ENCODE measurements at places on chromosomes 12 and 14.
A peak's percentile ranks its signal among the peaks of the same experiment; 100 is the strongest.

DNA sequence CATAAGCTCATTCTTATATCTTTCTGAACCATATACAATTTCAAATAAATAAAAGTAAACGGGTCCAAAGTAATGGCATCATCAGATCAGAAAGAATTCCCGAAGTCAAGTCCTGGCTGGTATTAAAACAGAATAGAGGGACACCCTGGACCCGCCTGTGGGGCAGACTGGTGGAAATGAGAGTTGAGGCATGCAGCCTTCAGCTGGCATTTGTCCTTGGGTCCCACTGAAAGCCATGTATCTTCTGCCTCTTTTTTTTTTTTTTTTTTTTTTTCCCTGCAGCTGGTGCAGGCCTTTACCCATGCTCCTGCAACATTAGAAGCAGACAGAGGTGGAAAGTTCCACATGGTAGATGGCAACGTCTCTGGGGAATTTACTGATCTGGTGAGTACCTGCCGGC is 9.9 kb downstream of the AHSA1 start:
- no peak for DNase-seq

GRCh38 chr12:95415451-95415850 is 58.5 kb upstream of the METAP2 start:
- DNase-seq: no peak

DNA sequence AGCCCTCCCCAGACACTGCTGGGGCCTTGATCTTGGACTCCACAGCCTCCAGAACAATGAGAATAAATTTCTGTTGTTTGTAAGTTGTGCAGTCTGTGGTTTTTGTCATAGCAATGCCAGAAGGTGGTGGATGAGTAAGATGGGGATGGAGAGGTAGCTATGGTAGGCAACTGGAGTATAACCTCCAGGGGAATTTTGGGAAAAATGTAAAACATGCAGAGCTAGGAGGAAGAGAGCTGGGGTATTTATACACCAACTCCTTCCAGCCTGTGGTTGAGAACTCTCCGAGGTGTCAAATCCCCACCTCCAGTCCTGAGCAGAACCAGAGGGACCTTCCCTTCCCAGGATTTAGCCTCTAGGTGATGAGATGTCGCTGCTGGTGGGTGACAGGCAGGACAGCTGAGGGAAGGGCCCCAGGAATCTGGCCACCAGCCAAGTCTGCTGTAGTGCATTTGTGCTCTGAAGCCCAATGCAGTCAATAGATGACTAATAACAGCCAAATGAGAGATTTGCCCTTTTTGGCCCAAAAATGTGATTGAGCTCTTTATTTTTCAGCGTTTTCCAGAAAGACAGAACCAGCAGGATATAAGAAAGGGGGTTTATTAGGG is 19.1 kb upstream of the CEP170B start:
- DNase-seq: no peak

GRCh38 chr12:54364413-54364812 is at the start of gene GPR84:
GPR84 (minus strand) TSS chr12:54364486; CDS start chr12:54363851, 635 bp downstream.
- DNase-seq: no peak

- no peak for DNase-seq
These were observed 98.8 kb downstream of the FRMD6 start for GRCh38 chr14:51750542-51750941.

- no peak for DNase-seq
These were observed 157.6 kb upstream of the TMTC2 start for GRCh38 chr12:82529101-82529500.

DNA sequence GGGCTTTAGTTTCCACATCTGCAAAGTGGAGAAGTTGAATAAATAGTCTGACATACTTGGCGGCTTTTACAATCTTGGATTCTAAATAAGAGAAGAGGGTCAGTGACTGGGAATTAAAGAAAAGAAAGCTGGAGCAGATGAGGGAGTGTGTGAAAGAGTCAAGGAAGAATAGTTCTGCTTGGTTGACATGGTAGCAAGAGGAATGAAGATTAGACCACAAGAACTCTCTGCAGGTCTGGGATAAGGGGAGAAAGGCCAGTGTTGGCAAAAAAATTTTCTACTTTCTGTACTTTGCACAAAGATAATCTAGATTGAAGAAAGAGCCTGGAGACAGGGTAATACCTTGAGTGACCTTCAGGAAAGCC is 5.9 kb downstream of the ITGB7 start:
- DNase-seq: no peak

GRCh38 chr12:80792861-80793260 is 76.1 kb downstream of the MYF5 start:
- DNase-seq: no peak

DNA sequence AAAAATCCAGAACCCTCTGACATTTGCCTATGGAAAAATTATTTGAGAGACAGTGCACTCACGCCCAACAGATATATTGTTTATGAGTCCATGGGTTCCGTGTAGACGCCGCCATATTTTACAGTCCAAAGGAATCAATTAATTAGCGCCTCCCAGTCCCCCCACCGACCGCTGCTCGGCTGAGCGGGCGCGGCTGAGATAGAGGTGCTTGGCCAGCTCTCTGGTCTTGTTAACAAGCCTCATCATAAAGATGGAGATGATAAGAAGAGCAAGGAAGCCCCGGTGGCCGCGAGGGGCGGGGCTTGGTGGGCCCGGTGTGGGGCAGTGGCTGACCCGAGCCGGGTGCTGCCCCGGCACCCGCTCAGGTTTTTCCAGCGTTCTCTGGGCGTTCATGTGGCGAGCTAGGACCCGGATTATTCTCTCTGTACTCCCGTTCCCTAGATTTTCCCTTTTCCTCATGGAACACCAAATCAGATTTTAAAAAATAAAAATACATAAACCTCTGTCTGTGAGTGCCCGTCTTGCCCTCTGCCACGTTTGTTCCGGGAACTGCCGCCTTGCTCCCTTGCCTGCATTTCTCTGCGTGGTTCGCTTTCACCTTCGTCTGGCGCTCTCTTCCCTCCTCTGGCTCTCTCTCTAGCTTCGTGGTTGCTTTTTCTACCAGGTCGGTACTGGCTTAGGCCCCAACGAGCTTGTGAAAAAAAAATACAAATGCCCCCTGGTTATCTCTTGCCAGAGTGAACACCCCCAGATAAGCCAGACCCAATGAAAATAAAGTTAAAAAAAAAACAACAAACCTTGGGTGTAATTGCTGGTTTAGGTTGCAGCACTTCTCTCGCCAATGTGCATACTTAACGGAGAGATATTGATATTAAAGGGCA is 9.0 kb downstream of the HOXC12 start:
- DNase-seq: no peak

- DNase-seq: no peak
These were observed 33.2 kb upstream of the CD69 start for GRCh38 chr12:9793779-9794395.

DNA sequence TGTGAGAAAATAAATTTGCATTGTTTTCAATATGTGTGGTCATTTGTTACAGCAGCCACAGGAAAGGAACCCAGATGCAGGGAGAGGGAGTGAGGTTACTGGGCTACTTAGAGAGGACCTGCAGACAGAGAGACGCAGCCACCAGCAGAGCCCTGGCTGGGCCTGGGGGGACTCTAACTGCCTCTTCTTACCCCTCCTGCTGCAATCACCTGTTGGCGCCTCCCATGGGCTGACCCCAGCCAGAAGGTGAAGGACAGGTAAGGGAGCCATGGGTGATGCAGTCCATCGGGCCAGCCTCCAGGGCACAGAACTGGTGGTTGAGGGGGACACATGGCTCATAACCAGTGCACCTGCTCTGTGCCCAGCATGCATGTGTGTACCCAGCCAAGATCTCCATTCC is 15.8 kb upstream of the RBM19 start:
- no peak for DNase-seq

GRCh38 chr14:96256407-96256806 is 397 bp downstream of the BDKRB1 start:
- no peak for DNase-seq

DNA sequence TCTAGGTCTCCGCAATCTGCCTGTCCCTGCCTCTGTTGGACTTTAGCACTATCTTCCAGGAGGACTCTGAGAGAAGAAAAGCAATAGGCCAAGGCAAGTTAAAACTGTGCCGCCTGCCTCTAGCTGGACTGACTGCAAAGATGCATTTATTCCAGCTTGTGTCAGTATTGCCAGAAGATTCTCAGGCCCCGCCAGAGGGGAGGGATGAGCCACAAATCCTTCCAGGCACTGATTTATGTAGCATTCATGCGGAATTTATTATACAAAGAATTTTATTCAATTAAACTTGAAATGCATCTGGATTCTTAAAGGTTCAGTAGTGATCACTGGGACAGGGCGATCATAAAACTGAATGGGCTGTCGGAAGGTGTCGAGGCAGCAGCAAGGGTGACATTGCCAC is 19.8 kb downstream of the MMAB start:
- no peak for DNase-seq

DNA sequence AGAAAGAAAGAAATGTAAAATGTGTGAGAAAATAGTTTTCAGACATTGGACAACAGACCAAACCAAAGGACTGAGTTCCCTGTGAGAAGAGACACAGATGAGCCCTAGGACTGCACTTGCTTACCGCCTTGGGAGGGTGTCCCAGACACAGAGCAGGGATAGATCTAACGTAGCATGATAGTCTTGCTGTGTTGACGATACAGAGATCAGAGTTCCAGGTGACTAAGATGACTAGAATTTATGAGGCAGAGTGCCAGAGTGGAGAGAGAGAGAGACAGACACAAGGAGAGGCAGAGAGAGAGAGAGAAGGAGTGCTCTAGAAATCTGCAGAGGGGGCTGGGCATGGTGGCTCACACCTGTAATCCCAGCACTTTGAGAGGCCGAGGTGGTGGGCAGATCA is 148.2 kb upstream of the LMNTD1 start:
- DNase-seq: no peak

- DNase-seq: no peak
These were observed 224.4 kb downstream of the CHST11 start for GRCh38 chr12:104681012-104681690.

GRCh38 chr12:31507966-31508365 is 83.0 kb downstream of the DENND5B start:
- DNase-seq: no peak

DNA sequence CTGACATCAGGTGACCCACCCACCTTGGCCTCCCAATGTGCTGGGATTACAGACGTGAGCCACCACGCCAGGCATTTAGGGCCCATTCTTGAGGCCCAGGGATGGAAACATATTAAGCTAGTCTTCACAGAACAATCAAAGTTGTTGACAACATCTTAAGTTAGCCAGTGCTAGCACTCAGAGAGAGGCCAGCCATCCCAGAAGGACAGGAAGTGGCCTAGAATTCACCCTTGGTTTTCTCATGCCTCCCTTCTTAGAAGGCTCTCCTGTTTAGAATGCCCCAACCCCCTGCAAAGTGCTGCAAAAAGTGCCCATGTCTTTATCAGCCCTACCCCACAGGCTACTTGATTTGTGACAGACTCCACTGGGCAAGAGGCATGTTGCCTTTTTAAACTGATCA is 12.1 kb upstream of the OR6J1 start:
- no peak for DNase-seq

- peak; percentile 19 for DNase-seq
These were observed 121.1 kb upstream of the EEA1 start for GRCh38 chr12:93050026-93050747.

DNA sequence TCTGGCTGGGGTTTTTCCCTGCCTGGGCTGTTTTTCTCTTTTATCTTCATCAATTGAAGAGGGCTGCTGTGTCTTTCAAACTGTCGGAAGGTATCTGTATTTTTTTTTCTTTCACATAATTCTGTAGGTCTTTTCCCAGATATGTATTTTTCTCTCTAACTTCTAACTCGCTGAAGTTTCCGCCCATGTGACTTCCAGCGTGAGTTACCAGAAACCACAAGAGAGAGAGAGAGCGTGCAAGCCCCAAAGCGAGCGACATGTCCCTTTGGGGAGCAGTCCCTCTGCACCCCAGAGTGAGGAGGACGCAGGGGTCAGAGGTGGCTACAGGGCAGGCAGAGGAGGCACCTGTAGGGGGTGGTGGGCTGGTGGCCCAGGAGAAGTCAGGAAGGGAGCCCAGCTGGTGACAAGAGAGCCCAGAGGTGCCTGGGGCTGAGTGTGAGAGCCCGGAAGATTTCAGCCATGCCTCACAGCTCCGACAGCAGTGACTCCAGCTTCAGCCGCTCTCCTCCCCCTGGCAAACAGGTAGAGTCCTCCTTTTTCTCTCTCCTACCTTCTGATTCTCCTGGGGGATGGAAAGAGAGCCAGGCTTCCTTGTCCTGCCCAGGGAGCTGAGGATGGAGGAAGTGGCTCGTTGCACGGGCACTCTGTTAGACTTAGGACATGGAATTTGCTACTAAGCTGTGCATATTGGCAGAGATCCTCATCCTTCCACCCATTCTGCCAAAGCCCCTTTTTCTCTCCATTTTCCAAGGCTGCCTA is at the start of gene BATF:
Gene BATF (plus strand): TSS at position 246 of the 759 bp plus-strand sequence. CDS start 214 bp downstream, at position 460.
- DNase-seq: no peak

- DNase-seq: no peak
These were observed 196.9 kb upstream of the ALG10 start for GRCh38 chr12:33825442-33825841.

- DNase-seq: no peak
These were observed 200.5 kb downstream of the GXYLT1 start for GRCh38 chr12:41944216-41944615.

DNA sequence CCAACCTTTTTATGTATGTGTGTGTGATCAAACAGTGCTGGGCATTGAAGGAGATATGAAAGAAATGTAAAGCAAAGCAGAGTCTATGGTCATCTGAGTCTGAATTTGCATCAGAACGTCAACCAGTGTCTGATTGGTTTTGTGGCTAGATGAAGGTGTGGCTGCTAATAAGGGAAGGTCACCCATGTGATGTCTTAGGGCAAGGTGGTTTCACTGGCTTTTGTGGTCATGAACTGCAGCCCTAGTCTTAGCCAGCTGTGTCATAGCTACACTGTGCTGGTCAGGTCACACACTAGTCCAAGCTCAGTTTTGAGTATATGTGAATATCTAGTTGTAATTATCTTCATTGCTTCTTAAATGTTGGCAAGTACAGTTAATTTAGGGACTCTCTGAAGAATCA is 105.8 kb downstream of the TGFB3 start:
- DNase-seq: no peak

GRCh38 chr12:129670256-129670920 is 233.4 kb downstream of the TMEM132D start:
- DNase-seq: no peak

DNA sequence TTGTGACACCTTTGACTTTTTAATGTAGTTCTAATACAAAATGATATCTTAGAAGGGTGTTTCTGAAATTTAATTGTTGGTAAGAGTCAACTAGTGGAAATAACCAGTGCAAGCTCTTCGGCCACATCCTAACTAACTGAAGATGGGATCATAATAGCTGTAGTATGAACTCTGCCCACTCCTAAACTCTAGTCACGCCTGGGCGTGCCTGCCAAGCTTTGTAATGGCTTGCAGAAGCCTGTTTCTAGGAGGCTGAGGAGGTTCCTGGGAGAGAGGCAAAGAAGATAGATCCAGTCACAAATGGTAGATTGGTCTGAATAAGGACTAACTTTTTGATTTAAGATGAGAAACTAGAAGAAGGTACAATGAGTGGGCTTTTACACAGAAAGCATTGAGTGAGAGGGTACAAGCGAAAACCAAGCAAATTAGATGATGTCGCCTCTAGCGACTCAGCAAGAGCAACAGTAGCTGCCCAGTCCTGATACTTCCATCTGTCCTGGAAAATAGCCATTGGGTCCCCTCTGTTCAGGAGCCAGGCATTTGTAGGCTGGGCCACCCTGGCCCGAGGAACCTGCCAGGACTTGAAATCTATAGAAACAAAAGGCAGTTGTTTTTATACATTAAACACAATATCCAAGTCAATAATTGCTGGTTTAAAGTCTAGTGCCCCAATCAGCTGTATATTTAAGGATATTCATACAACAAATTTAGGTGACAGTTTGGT is 148.8 kb downstream of the SLC38A4 start:
- no peak for DNase-seq
